Natural killer cell treated with Interleukin-12 subunit alpha and Interleukin-12 subunit beta and Interleukin-15 and Interleukin-18, amount 100 ng/mL, for 72 hours (primary cell): ENCODE measurements at places on chromosomes 3 and 15.

GRCh38 chr3:129793319-129793718 is 100.2 kb downstream of the TMCC1 start:
- DNase-seq = no peak

GRCh38 chr3:51371943-51372557 is 13.0 kb upstream of the MANF start:
- DNase-seq = no peak

DNA sequence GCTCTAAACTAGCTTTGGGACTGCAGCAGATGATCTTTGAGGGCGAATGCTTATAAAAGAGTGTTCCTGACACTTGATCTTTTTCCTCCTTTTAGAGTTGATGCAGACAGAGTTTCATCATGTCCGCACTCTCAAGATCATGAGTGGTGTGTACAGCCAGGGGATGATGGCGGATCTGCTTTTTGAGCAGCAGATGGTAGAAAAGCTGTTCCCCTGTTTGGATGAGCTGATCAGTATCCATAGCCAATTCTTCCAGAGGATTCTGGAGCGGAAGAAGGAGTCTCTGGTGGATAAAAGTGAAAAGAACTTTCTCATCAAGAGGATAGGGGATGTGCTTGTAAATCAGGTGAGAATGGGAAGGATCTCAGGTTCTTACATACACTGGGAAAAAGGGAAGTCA is 75.7 kb downstream of the KLHL25 start:
- no peak for DNase-seq

DNA sequence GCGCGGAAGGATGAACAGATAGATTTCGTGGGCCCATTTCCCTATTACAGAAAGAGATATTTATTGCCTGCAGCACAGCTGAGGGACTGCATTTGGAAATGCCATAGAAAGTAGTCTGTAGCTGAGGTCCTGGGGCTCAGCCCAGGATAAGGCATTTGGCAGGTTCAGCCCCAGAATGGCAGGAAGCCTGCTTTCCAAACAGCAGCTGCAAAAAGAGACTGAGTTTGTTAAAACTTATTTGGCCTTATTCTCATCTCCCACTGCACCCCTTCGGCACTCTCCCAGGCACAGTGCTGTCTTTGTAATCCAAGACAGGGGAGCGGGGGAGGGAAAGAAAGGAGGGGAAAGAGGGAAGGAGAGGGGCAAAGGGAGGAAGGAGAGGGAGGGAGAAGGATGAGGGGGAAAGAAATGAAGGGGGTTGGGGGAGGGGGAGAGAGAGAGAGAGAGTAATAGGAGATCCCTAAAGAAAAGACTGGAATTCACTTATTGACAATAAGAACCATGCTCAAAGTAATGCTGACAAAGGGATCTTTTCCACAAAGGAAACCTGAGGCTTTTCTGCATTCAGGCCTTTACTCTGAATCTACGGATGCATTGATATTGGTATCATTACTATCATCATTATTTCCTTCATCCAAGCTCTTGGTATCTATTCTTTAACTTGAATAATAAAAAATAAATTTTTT is 94.0 kb upstream of the LRRN1 start:
- DNase-seq = no peak

GRCh38 chr3:196971094-196971698 is 2.6 kb upstream of the PIGZ start:
- no peak for DNase-seq
